ENCODE measurements at places on chromosomes 4 and X.

GRCh38 chr4:3871881-3872833 is 106.0 kb downstream of the ADRA2C start:
- peaks cover 11% of the 10 kb centered on the region for H3K4me1 ChIP-seq
- no peak overlapping the region for H3K4me3 ChIP-seq
- H3K36me3 ChIP-seq: no peaks in the 10 kb centered on the region

GRCh38 chrX:129726307-129727111 is 12.3 kb upstream of the XPNPEP2 start:
- H3K36me3 ChIP-seq: peaks cover 4% of the 10 kb centered on the region
- DNase-seq: no peak
- H3K4me3 ChIP-seq: no peak overlapping the region
- H3K4me1 ChIP-seq: peaks cover 15% of the 10 kb centered on the region

GRCh38 chrX:47683184-47683828 is 24.3 kb upstream of the UXT start:
- no peak overlapping the region for H3K4me3 ChIP-seq
- no peaks in the 10 kb centered on the region for H3K4me1 ChIP-seq
- no peak overlapping the region for H3K27ac ChIP-seq
- H3K27me3 ChIP-seq: peaks cover 19% of the 10 kb centered on the region
- H3K36me3 ChIP-seq: no peaks in the 10 kb centered on the region

DNA sequence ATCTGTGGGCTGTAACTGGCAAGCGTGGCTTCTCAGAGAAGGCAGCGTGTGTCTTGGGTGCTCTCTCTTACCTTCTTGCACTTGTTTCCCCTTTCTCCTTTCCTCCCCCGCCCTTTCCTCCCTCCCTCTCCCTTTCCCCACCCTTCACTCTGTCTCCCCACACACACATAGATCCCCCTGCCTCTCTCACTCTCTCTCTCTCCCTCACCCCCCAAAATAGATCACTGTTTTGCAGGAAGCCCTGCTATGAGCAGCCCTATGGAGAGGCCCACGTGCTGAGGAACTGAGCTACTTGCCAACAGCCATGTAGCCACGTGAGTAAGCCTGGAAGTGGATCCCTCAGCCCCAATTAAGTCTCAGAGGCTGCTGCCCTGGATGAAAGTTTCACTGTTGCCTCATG is 4.3 kb upstream of the PNMA6E start:
- no peak for DNase-seq
- no peak overlapping the region for H3K27ac ChIP-seq
- H3K27me3 ChIP-seq: no peaks in the 10 kb centered on the region
- peaks cover 3% of the 10 kb centered on the region for H3K4me1 ChIP-seq
- H3K4me3 ChIP-seq: no peak overlapping the region
- H3K36me3 ChIP-seq: no peaks in the 10 kb centered on the region

GRCh38 chrX:101287402-101287801 is 3.7 kb downstream of the TAF7L start:
- H3K27me3 ChIP-seq: no peaks in the 10 kb centered on the region
- no peak overlapping the region for H3K4me3 ChIP-seq
- peaks cover 2% of the 10 kb centered on the region for H3K36me3 ChIP-seq
- DNase-seq: no peak

Data from stimulated activated naive B cell treated with anti-CD40 and anti-IgM and Interleukin-4, amounts not matched to agents 10 μg/mL and 1 μg/mL and 100 μg/mL, for 72 hours (primary cell).